Esophagus squamous epithelium (tissue), 5 donors: ENCODE measurements at places on chromosomes 7 and 10.

GRCh38 chr7:116138202-116138801, 72.0 kb upstream of the TES start:
- DNase-seq = no peak

DNA sequence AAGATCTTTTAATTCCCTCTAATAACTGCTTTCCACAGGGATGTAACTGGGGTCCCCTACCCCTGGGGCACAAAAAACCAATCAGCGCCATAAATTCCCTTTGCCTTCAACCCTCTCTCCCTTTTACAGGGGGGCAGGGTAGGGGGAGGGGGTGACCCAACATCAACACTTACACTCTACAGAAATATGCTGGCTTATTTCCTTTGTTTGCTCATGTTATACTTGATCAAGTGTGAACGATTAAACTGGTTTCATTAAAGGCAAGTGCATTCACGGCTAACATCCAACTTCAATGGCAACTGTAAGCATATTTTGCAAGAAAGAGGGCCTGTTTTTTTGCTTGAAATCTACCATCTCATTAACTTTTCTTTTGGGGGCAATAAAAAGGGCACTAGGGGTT, 2.9 kb downstream of the CTBP2 start:
- no peak for DNase-seq

DNA sequence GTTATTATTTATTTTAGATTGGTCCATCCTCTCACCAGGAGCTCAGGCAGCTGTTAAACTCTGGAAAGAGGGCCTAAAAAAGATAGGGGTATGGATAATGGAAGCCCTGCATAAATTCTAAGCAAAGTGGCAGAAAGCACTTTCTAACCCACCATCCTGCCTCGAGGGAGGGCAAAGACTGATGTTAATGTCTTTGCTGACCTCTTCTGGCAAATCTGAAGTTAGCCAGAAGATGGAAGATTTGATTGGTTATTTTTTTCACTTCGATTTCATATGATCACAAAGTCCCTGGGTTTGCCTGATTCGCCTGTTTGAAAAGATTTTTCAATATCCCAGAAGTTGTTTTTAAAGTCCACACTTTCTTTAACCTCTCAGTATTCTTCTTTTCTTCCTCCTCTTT, 24.8 kb downstream of the OR9A2 start:
- no peak for DNase-seq

- no peak for DNase-seq
These were observed 24.8 kb upstream of the FFAR4 start for GRCh38 chr10:93541402-93542357.

GRCh38 chr10:31188792-31189406, 130.1 kb upstream of the ZEB1 start:
- DNase-seq = no peak

DNA sequence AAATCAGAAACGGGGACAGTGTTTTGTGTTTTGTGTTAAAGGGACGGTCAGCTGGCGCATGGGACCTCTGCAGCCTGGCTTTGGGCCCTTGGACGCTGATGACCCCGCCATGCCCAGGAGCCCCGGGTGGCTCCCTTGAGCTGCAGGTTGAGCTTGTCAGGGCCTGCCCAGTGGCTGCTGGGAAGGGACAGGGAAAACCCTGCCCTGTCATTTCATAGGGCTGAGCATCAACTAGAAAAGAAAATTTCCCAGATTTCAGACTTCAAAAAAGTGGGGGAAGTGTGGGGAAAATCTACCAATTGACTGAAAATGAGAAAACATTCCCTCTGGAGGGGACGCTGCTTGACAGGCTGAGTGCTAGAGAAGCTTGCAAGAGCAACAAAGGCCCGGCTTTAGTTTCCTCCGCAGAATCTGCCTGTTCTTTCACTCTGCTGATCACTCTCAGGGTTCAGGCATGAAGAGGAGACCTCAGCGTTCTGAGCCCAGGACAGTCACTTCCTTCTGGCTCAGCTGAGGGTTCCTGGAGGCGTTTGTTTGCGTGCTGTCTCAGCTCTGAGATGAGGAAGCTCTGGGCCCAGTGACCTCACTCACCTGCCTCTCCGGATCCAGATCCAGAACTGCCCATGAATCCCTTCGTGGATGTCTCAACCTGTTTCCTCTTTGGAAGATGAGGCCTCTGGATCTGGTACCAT, 18.6 kb upstream of the DNAJB6 start:
- DNase-seq = no peak

- DNase-seq = no peak
These were observed 564.3 kb upstream of the SORCS1 start for GRCh38 chr10:107728807-107729206.

DNA sequence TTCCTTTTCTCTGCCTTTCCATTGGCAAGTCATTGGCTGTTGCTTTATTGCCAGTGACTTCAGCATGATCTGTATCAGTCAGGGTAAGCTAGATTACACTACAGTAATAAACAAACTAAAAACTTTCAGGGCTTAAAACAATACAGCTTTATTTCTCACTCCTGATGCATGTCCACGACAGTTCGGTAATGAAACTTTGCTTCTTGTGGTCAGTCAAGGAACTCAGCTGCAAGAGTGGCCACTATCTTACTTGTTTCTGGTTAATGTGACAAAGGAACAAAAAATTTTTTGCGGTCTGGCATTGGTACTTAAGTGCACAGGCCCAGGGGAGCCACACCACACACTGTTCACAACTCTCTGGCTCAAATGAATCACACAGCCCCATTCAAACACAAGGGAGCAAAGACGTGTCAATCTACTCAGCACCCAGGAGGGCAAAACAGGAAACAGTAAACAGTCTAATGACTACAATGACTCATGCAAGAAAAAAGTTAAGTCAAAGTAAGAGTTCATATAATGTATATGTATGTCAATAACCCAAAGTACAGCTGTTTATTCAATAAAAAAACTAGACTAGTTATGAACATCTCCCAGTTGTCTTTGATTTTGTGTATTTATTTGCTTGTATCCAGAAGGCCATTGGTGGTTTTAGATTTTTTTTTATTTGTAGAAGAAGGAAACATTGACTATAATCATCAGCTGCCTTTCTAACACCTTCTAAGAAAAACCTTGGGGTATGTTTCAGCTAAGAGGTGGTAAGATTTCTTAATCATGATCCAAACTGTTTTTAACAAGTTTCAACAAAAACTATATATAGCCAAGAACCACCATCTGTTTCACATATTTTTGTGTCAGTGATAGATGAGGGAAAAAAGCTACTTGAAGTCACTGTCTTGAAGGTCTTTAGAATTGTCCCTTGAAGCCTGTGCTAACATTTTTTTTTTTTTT, 134.4 kb upstream of the FAM3C start:
- DNase-seq = no peak

DNA sequence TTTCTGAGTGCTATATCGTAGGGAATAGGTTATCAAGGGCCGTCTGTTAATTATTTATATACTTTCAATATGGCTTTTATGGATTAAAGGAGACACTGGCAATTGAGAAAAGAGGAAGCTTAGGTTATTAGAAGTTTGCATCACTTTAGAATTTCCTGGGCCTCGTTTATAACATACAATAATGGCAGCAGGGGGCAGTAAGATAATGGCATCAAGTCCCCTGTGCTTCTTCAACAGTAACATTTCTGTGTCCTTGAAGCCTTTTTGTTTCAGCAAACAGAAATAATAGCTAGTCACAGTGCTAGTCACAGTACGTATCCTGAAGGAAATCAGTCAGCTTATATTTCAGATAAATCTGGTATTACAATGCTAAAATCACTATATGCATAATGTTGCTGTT, 41.9 kb downstream of the SPAM1 start:
- DNase-seq = no peak

DNA sequence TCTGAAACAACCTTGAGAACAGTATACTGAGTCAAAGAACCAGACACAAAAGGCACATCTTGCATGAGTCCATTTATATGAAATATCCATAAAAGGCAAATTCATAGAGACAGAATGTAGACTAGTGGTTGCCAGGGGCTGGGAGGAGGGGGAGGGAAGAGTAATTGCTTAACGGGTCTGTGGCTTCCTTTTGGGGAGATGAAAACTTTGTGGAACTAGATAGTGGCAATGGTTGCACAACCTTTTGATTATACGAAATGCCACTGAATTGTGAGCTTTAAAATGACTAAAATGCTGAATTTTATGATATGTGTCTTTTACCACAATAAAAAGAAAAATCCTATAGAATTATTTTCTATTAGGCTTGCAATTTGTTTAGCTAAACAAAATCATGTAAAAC, 16.8 kb downstream of the ADRB1 start:
- no peak for DNase-seq

DNA sequence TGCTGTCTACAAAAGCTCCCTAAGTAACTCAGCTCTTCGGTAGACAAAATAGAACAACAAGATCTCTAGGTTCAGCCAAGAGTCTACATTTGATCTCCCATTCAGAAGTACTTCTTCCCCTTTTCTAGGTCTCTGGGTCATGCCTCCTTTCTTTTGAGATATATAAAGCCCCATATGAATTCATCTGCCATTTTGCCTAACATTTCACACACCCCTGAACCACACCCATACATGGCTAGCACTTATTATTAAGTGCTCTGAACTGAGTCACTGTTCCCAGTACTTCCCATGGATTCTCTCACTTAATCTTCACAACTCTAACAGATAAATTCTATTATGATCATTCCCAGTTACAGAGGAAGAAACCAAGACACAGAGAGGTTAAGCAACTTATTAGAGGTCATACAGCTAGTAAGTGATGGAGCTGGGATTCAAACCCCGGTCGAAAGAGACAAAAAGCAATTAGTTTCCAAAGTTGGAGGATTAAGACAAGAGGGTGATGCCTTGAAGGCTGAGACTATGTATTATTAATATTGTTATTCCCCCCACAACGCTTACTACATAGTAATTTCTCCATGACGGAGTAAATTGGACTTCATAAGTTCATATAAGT, 17.3 kb downstream of the MYOF start:
- no peak for DNase-seq

DNA sequence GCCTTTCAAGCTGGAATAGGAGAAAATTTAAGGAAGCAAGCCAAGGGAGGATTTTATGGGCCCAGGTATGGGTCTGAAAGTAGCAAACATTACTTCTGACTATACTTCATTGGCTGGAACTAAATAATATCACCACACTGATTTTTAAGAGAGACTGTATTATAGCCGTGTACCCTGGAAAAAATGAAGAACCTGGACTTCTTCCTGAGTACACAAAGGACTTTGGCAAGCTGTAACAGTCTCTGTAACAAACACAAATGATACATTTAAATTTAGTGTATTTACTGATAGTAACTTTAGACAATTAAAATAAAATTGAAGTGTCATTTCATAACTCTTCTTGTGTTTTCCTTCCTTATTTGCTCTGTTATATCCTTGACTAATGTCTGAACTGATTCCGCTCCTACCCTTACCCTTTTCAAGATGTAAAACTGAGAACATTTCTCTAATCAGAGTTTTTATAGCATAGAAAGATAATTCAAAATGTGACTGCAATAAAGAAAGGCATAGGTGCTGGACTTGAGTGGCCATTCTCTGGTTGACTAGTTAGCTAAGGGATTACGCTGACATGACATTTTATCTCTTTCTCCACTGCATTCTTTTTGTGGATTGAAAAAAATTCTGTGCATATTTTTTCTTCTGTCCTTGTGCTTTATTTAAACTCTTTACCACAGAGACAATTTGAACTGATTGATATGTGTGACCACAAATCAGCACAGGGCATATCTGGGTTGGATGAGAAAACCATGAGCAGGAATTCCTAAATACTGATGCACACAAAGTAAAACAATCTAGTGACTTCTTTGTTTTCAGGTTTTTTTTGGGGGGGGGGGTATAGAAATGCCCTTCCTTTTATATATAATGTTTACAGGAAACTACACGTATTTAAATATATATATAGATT, 349.7 kb downstream of the MDFIC start:
- DNase-seq = no peak

DNA sequence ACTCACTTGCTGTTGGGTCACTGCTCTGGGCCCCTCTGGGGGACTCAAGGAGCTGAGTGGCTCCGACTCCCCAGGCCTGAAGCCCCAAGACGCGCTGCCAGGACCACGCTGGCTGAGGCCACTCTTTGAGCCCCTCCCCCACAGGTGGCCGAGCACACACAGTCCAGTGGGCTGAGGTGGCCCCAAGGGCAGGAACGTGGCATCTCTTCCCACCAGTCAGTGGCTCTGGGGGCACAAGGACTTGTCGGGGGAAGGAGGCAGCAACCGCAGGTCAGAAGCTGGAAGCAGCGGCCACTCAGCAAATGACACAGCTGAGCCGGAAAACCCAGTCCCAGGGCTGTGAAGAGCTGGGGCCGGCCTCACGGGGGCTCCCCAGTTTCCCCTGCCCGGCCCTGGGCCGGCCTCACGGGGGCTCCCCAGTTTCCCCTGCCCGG, 24.1 kb downstream of the GRIFIN start:
- DNase-seq = no peak

DNA sequence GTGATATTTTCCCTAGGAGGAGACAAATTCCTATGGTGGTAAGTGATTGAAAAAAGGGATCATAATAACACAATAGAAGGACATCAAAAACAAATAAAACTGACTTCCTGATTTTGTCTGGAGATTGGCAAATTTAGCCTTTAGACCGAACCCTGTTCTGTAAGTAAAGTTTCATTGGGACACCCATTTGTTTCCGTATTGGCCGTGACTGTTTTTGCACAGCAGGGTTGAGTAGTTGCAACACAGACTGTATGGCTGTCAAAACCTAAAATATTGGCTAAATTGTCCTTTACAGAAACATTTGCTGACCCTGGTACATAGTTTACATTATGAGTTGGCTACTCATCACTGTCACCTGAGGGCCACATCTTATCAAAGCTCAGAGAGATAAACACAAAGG, 168.6 kb downstream of the PRKCQ start:
- DNase-seq = no peak

DNA sequence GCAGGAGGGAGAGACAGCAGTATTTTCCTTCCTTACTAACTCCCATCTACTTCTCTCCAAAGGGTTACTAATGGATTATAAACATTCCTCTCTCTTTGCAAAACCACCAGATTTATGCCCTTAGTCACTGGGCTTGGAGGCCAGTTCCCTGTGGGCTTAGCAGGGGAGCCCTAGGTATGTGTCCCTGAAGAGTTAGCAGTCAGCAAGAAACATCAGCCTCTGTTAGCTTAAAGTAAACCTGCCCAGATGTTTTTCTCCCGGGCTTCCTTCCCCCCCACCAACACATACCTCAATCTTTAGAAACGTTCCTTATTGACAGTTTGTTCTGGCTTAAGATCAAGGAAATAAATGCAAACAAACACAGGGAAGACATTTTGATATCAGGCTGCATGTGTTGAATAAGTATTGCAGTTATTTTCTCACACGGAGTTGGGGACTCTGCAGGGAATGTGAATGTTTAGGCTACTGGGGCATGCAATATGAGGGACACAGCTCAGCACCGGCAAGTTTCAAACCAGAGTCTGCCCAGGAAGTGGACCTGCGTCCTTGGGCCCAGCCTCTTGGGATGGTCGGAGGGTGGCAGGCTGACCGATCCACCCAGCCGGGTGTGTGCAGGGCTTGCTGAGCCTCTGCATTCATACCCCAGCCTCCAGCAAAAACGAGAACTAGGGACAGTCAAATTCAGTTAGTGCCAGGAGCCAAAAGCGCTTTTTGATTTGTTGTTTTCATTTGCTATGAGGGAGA, 252.0 kb upstream of the GRB10 start:
- DNase-seq = no peak

- DNase-seq = no peak
These were observed 108.3 kb downstream of the AHR start for GRCh38 chr7:17406738-17407137.
